Heart left ventricle (tissue), 16 donors: ENCODE measurements at places on chromosomes 13 and 19. TPM values are rescaled to one million over a fixed set of nuclear protein-coding genes. Genes with fewer than 3 reads are reported as not detected.

GRCh38 chr13:83340170-83340569, 542.1 kb downstream of the SLITRK1 start:
- no peak for DNase-seq

DNA sequence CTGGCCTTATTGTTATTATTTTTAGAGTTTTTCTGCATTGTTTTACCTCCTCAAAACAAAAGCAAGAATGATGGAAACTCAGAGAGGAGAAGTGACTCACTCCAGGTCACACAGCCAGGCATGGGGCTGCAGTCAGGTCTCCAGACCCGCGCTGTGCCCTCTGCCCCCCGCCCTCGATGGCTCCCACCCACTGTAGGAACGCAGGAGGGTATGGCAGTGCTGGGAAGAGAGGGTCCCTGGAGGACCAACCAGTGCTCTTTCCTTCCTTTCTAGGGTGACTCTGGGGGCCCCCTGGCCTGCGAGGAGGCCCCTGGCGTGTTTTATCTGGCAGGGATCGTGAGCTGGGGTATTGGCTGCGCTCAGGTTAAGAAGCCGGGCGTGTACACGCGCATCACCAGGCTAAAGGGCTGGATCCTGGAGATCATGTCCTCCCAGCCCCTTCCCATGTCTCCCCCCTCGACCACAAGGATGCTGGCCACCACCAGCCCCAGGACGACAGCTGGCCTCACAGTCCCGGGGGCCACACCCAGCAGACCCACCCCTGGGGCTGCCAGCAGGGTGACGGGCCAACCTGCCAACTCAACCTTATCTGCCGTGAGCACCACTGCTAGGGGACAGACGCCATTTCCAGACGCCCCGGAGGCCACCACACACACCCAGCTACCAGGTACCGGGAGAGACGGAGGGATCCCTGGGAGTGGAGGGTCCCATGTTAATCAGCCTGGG, 5.6 kb downstream of the TIMM13 start:
- no peak for DNase-seq

GRCh38 chr13:74669149-74669548, 534.9 kb upstream of the KLF12 start:
- DNase-seq: no peak

DNA sequence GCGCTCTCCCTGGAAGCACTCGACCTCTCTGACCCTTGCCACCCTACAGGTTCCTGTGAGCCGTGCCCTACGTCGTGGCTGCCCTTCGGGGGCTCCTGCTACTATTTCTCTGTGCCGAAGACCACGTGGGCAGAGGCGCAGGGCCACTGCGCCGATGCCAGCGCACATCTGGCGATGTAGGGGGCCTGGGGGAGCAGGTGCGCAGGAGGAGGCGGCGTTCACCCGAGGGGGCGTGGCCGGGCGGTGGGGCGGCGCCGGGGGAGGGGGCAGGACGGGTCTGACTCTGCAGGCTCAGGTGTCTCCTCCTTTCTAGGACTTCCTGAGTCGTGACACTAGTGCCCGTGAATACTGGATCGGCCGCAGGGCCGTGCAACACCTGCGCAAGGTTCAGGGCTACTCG, 26.4 kb downstream of the CLEC4M start:
- no peak for DNase-seq

- DNase-seq: no peak
These were observed 320.6 kb downstream of the ITGBL1 start for GRCh38 chr13:101773062-101773461.

- DNase-seq: no peak
These were observed 8.9 kb downstream of the SEMA6B start for GRCh38 chr19:4550479-4551050.

GRCh38 chr19:12166626-12167025, 3.7 kb downstream of the ZNF136 start:
- DNase-seq: no peak

DNA sequence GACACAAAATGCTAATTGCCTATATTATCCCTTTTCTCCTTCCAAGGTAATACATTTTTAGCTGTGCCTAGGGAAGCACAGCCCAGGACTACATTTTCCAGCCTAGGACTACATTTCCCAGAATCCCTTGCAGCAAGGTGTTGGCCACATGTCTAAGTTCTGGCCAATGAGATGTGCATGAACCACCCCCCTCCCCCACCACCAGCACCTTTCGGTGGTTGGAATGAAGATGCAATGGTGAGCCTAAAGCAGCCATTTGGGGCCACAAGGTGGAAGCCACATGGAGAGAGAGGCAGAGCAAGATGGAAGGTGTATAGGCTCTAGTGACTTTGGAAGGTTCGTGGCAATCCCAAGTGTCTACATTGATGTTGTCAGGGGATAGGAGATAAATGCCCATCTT, 16.2 kb downstream of the UNC13A start:
- DNase-seq: no peak

- DNase-seq: no peak
These were observed 3.5 kb upstream of the SBNO2 start for GRCh38 chr19:1177322-1178114.

- no peak for DNase-seq
These were observed 12.2 kb upstream of the ZNF135 start for GRCh38 chr19:58046856-58047255.

GRCh38 chr19:4673216-4673615, 3.1 kb upstream of the MYDGF start:
- no peak for DNase-seq

DNA sequence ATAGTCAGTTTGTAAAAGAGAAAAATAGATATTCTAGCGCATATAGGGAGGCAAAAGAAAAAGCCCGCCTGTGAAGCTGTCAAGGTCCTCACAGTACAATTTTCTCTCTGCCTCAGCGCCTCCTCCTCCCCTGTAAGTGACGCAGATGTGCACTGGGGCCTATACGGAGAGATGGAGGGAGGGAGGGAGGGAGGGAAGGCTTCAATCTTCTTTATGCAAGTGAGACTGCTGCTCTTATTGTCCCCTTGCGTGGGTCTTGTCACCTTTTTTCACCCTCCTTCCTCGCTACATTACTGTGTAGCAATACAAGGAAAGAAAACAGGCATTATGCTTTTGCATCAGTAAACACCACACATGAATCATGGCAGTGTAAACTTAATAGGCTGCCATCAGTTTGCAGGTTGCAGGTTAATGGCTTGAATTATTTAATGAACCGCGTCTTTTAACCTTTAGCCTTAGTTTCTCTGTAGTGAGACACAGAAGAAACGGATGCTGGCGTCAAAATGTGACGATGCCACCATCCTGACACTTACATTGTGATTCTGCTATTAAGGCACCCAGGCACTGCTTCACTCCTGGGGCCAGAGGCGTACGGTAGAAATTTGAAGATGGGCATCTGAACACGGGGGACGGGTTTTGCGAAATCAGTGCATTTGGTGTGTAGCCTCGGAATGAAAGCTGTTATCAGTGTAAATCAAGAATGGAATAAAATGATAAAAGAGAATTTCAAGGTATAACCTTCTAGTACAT, at the start of gene KLHL1:
Gene KLHL1 (minus strand): TSS at position 97 of the 750 bp plus-strand sequence. CDS start 753 bp downstream, outside the sequence.
- DNase-seq: no peak

DNA sequence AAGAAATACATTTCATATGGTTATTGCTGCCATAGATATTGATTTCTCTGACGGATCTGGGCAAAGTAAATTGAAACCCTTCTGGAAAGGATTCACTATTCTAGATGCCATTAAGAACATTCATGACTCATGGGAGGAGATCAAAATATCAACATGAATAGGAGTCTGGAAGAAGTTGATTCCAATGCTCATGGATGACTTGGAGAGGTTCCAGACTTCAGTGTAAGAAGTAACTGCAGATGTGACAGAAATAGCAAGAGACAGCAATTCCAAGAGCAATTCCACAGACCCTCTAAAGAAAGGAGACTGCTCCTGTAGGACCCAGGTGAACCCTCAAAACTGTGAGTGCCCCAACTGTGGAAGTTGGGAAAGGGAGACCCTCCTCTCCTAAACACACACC, 30.9 kb upstream of the KCTD12 start:
- no peak for DNase-seq

DNA sequence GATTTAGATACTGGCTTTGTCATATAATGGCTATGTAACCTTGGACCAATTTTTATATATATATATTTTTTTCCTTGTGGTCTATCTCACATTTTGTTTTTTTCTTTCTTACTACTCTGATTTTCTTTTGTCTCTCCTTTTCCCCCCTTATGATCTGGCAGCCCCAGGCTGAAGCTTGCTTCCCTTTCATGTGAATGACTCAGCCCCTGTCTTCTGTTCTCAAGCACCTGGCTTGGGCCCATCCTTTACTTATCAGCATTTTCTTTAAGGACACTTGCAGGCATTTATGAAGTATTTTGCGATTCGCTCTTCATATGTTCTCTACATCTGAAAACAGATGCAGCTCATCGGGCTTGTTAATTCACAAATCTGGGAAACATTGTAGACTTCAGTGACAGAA, 163.6 kb downstream of the SPRY2 start:
- DNase-seq: no peak

GRCh38 chr19:56491399-56491798, 14.3 kb upstream of the ZNF667 start:
- no peak for DNase-seq

DNA sequence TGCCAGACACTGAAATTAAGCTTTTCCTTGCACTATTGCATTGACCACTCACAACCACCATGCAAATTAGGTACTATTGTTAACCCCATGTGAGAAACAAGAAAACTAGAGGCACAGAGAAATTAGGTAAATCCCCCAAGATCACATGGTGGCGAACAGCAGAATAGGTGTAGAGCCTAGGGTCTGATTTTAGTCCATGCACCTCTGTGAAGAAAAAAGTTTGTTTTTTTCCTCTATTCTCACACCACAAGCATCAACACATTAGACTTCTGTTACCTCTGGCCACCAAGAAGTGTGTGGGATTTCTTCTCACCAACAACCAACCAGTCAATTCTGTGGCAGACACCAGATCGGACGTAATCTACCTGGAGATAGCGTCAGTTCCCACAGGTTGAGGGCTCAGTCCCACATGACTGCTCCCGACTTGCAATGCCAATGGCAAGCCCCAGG, 391.9 kb downstream of the COG6 start:
- DNase-seq: no peak

DNA sequence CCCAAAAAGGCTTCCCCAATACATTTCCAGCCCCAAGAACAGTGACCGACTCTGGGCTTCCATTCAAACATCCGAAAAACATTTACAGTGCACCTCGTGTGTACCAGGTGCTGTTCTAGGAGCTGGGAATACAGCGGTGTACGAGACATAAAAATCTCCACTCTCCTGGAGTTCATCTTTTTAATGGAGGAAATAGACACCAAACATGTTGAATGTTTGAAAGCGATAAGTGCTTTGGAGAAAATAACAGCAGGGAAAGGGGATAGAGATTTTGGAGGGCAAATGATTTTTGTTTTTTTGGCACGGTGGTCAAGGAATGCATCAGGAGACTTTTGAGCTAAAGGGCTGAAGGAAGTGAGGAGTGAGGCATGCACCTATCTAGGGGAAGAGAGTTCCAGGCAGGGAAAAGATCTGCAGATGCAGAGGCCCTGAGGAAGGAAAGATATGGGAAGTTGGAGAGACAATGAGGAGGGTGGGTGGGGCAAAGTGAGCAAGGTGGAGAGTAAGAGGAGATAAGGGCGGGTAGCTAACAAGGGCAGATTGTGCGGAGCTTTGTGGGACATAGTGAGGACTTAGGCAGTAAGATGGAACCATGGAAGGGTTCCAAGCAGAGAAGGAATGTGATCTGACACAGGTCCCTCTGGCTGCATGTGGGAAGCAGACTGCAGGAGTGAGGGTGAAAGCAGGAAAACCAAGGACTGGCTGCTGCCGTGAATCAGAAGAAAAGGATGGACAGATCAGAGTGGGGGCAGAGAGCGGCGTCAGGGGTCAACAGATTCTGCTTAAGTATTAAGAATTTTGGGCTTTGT, 703 bp upstream of the FBL start:
- peak; percentile 5 for DNase-seq

- DNase-seq: no peak
These were observed 40.8 kb downstream of the GGACT start for GRCh38 chr13:100547791-100548201.

DNA sequence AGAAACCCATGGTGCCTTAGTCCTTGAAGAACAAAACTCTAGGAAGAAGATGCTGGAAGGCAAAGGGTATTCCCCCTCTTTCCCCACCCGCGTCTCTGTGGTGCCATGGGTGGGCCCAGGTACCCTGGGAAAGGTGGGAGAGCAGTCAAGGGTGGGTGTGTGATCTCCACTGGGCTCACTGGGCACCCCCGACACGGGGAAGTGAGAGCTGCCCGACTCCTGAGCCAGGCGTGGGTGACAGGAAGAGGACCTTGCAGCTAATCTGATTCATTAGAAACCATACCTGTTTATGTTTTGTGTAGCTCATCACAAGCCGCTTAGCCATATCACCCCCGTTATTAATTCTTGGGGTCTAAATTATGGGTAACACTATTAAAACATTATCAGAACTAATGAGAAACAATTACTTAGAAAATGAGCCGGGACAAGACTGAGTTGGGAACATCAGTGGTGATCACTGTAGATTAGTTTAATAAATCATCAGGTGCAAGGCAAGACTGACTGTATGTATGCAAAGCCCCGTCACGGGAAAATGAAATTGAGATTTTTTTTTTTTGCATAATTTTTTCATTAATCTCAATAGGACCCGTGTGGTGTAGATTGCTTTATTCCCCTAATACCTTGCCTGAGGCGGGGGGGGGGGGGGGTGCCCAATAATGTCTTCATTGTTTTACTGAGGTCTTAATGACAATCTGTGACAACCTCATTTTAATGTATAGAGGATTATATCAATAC, 77.3 kb downstream of the ZIC5 start:
- no peak for DNase-seq

GRCh38 chr13:42137856-42138537, 89.5 kb downstream of the DGKH start:
- DNase-seq: no peak

DNA sequence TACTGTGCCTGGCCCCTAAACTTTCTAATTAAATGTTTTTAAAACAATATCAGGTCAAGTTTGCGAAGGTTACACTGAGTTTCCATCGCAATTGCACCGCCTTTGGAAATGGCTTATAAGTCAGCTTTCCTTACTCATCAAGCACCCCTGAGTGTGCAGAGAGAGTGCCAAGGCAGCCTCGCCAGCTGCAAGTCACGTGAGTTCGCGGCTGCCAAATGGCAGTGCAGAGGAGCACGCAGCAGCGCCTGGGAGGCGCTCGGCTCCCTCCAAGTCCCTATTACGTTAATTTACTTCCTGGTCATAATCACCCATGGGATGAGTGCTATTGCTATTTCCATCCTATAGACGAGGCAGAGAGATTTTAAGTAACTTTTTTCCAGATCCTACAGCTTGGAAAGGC, 319.6 kb downstream of the TEX29 start:
- DNase-seq: no peak

DNA sequence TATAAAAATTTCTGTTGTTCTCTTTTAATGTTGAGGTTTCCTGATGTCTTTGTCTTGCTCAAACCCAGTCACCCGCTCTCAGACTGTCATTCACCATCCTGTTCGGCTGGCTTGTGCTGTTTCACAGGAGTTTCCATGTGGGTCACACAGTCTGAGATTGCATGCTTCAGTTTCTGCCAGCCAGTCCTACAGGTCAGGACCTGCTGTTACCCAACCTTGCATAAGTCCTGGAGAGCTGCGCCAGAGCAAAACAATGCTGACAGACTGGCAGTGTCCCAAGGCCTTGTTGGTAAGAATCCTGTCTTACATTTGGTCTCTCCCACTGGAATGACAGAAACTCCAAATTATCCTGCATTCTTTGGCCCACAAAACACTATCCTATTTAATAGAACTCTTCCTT, 340.0 kb upstream of the SLITRK5 start:
- no peak for DNase-seq

The SWSAP1 gene
- 0.67 TPM for total RNA-seq

The RFX2 gene
- 4.1 TPM for total RNA-seq

The CCDC169 gene
- 0.20 TPM for total RNA-seq

The SYNGR4 gene
- not detected for total RNA-seq

The PNMA8A gene
- total RNA-seq: 9.3 TPM

The TMPRSS9 gene
- not detected for total RNA-seq

The ZNF382 gene
- 15.7 TPM for total RNA-seq
